ENCODE measurements at places on chromosomes 1 and 21.

DNA sequence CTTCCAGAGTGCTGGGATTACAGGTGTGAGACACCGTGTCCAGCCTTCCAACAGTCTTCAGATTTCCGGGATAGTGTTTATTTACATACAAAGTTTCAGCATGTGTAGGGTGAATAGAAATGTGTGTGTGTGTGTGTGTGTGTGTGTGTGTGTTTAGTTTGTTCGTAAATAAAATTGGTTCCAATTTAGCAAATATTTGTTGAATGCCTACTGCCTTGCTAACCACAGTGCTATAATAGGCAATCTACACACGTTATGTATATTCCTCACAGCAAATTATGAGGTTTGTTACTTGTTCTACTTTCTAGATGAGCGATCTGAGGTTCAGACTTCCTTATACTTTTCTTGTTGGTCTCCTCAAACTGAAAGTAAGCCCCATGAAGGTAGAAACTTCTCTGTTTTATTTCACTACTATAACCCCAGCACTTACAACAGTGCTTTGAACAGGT lies 32.8 kb upstream of the EPS15 start:
- no peak for DNase-seq

DNA sequence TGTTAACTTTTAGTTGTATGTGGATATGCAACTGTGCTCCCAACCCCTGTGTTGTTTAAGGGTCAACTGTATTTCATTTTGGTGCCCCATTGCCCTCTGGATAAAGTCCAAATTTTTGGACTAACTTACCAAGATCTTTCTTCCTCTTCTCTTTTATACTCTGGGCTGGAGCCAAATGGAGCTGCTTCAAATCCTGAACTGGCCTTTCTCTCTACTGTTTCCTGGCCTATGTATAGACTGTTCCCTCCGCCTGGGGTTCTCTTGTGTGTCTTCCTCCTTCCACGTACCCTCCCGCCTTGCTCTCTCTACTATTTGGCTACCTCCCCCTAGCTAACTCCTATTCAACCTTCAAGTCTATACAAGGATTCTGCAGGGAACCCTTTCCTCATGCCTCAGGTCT lies 8.4 kb upstream of the CDC14A start:
- no peak for DNase-seq

DNA sequence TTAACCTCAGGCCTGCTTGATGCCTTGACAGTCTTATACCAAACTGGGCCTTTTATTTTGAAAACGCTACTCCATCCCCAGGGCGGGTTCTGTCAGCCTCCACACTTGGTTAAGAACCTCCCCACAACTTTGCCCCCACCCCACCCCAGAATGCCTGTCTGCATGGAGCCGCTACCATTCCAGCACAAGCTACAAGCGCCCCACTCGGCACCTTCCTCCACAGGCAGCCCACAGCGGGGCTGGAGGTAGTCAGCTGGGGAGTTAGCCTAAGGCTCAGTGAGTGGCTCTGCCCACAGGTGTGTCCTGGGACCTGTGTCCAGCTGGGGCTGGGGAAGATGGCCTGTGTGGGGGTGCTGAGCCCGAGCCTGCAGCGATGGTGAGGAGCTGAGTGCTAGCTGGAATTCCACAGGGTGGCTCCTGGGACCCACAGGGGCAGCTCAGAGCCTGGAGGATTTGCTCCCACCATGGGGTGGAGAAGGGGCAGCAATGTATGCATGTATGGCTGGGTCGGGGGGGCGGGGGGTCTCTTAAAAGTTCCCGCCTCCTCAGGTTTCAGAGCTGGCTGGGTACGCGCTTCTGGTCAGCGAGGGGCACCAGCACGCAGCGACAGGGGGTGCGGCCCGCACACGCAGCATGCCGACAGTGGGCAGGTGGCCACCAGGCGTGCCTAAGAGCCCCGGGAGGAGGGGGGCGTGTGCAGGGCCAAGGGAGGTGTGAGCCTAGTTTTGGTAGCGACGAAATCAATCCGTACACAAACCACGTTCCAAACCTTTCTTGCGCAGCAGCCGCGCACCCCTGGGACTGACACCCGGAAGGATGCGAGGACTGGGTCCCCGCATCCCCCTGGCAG lies 917 bp downstream of the ETNK2 start:
- no peak for DNase-seq

DNA sequence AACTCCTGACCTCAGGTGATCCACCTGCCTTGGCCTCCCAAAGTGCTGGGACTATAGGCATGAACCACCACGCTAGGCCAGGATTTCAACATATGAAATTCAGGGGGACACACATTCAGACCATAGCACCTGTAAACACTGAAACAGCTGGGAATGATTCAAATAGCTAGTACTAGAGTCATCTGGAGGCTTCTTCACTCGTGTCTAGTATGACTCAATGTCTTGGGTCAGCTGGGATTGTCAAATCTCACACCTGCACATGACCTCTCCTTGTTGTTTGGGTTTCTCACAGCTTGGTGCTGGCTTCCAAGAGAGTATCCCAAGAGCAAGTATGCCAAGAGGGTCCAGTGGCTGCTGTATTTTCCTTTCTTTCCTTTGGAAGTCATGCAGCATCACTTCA lies 75.1 kb downstream of the PGM1 start:
- DNase-seq: no peak

DNA sequence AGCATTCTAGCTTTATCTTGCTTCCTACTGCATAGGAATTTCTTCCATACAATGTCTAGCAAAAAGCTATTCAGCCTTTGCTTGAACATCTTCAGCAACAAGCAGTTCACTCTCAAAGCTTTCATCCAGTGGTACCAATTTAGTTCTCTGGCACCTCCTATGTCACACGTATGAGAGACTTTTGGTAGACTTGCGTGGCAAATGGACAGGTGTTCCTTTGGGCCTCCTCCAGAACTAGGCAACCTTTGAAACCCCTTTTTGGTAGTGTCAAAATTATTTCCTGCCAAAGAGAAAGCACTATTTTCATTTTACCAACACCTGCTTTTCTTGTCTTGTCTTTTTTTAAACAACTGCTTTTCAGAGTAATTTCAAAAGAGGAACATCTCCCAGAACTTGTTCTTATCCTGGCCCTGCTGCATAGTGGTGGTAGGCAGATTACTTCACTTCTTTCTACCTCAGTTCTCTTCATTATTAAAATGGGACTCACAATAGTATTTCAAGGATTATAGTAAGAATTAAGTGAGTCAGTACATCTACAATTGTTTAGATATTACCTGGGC lies 122.4 kb downstream of the MAST2 start:
- DNase-seq: no peak

DNA sequence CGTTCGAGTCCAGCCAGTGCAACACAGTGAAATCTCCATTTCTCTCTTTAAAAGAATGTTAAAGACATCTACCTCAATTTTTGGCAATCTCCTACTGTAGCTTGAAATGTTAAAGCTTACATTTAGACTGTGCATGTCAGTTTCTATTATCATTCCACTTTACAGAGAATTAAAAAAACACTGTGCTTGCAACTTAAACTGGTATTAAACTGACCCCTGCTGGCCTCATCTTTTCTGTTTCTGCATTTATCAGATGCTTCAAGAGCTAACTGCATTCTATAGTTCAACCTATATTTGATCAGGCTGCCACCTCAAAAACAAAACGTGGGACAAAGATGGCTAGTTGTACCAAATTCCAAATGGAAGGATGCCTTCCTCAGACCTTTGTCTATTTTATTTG lies 226.5 kb downstream of the SMYD3 start:
- DNase-seq: no peak

- no peak for DNase-seq
Observed at GRCh38 chr21:33751120-33751519, 108.8 kb downstream of the ITSN1 start.

- DNase-seq: no peak
Observed at GRCh38 chr1:59183749-59184317, 113.1 kb upstream of the FGGY start.

DNA sequence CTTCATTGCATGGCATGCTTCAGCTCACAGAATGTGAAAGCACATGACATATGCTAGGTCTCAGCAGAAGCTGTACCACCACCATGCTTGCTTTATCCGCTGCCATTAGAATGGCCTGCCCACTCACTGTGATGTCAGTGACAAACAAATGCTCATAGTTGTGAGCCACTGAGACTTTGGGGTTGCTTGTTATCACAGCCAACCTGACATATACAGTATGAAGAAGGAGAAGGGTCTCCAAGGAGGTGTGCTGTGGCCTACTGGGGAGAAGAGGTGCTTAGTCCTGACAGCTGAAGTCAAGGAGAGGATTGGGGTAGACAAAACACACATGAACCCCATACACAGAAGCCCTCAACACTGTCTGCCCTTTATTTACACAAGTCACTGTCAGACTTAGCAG lies 19.5 kb upstream of the TENT5C start:
- no peak for DNase-seq

- DNase-seq: no peak
Observed at GRCh38 chr21:42733037-42733627, 79.7 kb downstream of the PDE9A start.

DNA sequence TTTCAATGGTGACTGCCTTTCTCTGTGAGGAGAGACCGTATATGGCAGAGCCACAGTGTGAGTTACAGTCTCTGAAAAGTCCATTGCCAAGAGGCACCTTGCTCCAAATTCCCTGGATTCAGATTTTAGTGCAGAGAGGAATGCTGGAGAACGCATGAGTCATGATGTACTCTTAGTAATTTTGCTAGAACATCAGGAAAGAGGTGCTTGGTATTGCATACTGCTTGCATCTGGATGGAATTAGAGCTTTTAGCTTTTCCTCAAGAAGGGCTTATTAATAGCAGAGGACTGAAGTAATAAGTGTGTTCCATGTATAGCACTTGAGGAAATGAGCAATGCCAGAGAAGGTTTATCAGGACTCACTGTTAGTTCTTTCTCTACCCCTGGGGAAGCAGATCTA lies 40.5 kb upstream of the AKT3 start:
- no peak for DNase-seq

DNA sequence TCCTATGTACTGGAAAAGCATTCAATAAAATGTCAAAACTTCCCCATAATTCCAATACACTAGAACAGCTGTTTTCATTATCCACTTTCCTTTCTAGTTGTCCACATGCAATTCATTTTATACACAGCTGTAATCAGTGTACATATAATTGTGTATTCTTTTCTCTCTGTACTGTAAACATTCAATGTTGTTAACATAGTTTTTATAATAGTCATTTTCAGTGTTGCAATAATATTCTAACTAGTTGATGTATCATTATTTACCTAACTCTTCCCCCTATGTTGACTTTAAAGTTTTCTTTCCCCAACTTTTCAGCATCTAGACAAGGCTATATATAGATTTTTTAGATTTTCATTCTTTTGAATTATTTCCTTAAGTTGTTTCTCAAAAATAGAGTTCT lies 44.4 kb downstream of the DIPK1A start:
- no peak for DNase-seq

DNA sequence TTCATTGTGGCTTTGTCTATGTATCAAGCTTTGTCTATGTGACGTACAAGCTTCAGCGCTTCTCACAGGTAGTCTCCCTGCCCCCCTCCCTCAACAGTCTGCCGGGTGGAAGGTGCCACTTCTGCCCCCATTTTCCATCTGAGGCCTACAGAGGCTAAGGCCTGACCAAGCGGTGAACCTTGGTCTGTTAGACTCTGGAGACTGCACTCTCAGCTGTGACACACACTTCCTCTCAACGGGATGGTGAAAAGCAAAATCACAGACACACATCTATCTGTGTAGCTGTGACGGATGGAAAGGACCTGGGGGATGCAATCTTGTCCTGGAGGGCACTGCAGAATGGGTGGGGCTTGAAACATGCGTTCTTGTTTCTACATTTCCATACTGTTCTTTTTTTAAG lies 152.9 kb upstream of the EDN2 start:
- DNase-seq: no peak
